ENCODE measurements at places on chromosomes 3 and 15.

GRCh38 chr3:58005669-58006068 is 2.6 kb upstream of the FLNB start:
- DNase-seq: no peak

DNA sequence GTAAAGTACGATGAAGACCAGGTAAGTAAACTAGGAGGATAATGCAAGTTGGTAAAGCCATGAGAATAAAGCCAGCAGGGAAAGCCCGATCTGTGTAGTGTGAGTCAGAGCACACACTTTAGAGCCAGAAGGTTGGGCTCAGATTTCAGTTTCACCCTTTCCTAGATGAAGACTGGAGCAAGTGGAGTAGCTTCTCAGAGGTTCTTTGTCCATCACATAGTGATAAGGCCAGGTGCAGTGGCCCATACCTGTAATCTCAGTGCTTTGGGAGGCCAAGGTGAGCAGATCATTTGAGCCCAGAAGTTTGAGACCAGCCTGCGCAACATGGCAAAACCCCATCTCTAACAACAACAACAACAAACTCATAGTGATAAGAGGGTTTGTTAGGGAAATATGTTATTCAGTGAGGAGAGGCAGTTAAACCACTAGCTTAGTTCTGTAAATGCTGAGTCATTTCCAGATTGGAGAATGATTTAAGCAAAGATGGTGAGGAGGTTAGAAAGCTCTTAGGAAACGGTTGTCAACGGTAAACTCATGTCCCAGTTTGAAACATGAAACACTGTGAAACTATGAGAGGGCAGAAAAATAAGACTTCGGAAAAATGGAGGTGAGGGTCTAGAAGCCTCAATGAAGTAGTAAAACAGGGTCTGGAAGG is 39.0 kb downstream of the IL12A start:
- no peak for DNase-seq

GRCh38 chr3:156691920-156692319 is 17.5 kb downstream of the TIPARP start:
- DNase-seq: no peak

GRCh38 chr3:61146010-61146890 is 105.0 kb downstream of the FHIT start:
- no peak for DNase-seq

GRCh38 chr15:95254263-95254662 is 1022.9 kb downstream of the MCTP2 start:
- no peak for DNase-seq

- no peak for DNase-seq
Observed at GRCh38 chr3:186828340-186828739, 14.2 kb upstream of the ADIPOQ start.

DNA sequence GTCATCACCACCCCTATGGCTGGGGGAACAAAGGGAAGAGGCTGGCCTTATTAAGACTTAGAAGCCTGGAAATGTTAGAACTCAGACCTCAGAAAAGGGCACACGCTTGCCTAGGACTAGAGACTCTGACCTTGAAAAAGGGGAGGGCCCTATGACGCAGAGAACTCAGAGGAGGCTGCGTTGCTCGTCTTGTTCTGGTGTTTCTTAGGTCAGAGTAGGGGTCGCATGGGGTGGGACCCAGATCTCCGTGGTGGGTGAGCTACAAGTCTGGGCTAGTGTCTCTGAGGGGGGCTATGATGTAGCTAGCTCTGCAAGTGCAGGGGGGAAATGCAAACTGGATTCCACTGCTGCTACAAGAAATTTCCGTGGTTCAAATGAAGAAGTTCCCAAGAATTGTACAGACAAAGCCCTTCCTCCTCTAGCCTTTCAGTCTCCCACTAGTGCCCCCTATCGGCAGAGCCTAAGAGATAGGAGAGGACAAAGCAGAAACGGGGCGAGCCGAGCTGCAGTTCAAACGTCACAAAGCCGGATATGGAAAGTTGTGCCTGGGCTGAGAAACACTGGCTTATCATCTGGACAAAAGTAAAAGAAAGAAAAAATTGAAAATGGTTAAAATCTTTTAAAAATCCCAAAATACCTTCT is 392.9 kb upstream of the ROBO2 start:
- DNase-seq: no peak

GRCh38 chr15:80750575-80750974 is 28.6 kb upstream of the CEMIP start:
- no peak for DNase-seq

DNA sequence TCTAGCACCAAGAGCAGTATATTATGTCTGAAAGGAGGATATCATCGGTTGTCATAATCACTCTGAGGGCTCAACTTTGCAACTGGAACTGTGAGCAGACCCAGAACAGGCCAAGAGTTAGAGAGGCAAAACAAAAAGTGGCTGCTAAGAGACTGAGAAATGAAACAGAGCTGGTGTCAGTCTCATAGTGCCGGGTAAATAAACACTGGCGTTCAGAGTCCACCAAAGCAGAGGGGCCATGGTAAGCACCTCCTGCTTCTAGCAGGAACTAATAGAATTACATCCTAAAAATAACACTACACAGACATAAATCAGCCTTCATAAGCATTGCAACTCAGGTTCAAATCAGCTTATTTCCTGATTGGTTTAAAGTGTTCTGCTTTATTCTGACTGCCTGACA is 10.3 kb upstream of the IL12A start:
- no peak for DNase-seq

GRCh38 chr3:134066651-134067530 is 37.2 kb upstream of the SLCO2A1 start:
- no peak for DNase-seq

- DNase-seq: no peak
Observed at GRCh38 chr3:14458434-14459275, 56.2 kb downstream of the SLC6A6 start.

GRCh38 chr3:45057557-45057956 is 31.5 kb downstream of the CLEC3B start:
- DNase-seq: no peak

DNA sequence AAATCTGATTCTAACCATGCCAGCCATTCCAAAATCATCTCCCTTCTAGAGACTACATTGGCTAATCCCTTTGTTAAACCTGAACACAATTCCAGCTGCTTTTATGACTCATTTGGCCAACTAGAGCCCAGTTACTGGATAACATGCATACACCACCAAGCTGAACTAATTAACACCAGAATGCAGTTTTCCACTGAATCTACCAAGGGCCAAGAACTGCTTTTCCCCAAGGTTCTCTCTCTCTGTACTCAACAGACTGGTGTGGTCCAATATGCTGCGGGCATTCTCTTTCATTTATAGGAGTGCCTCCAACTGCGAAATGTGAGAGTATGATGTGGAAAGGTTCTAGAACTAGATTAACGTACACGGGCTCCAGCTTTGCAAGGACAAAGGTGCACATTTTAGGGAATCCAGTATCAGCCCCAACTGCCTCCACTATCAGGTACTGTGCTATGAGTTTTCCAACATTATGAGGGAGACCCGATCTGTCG is 1.5 kb downstream of the CHSY1 start:
- DNase-seq: no peak

DNA sequence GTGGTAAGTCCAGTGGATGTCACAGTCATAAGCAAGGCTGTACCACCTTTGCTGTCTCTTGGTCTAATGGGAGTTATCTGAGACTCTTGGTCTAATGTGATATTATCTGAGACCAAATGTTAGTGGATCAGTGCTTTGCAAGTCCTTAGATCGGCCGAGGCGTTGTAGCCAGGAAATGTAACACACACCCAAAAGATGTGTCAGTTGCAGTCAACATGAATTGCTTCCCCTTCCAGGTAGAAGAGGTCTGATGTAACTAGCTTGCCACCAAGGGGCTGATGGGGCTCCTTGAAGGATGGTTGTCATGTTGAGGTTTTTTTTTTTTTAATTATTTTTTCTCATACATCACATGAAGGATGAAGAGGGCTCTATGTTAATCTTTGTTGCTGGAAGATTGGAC is 45.4 kb upstream of the RAF1 start:
- DNase-seq: no peak

Measured in HuH-7 (cell line).